Substantia nigra (tissue), 51 donors: ENCODE measurements at places on chromosomes 12 and 14.
A peak's percentile ranks its signal among the peaks of the same experiment; 100 is the strongest.

DNA sequence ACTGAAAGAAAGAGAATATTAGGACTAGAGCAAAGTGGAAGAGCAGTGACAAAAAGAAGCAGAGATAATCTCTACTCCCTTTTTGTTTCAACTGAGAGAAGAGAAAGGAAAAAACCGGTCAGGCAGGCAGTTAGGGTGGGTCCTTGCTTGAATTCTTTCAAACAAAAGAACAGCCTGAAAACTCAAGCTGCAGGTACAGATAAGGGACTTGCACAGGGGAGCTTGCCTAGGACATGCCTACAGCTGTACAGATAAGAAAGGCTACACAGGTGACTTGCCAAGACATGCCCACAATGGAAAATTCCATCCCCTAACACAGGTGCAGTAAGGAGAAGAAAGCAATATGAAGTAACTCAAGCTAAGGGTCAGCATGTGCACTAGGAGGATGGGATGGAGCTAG lies 532.2 kb upstream of the MIS18BP1 start:
- no peak for DNase-seq

DNA sequence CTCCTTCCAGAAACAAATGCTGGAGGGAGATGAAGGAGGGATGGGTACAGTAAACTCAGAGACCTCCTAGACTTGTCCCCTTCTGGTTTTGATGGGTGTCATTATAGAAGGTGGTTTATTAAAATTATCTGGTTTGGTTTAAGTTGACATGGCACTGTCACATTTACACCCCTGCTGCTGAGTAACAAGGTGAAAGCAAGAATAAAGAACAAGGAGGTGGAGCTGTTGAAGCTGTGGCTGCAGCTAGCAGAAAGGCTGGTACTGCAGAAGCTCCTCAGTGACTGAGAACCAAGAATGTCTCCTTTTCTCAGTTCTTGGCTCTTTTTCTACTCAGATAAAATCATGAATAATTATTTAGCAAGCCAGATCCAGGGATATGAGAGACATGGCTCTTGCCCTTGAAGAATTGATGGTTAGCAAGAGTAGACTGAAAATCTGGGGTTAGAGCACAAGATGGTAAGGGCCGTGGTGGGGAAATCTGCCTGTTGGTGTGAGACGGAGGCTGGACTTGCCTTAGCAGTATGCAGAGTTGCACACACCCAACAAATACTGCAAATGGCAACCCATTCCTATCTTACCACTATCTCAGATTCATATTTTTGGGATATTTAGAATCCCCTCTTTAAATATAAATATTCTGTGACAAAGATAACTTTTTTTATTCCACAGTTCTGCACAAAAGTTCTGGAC lies at the start of gene GZMH:
Gene GZMH (minus strand): TSS at position 31 of the 690 bp plus-strand sequence. CDS start 72 bp downstream, outside the sequence.
- DNase-seq = no peak

DNA sequence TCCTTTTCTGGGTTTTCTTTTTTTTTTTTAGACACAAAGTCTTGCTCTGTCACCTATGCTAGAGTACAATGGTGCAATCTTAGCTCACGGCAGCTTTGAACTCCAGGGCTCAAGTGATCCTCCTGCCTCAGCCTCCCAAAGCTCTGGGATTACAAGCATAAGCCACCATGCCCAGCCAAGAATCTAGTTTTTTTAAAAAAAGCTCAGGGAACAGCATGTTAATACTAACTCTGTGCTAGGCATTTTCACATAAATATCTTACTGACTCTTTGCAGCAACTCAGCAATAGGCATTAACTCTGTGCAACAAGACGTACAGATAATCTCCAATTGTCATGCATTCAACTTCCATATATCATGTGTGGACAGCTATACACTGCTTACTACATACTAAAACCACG lies 97.4 kb downstream of the LLPH start:
- no peak for DNase-seq

DNA sequence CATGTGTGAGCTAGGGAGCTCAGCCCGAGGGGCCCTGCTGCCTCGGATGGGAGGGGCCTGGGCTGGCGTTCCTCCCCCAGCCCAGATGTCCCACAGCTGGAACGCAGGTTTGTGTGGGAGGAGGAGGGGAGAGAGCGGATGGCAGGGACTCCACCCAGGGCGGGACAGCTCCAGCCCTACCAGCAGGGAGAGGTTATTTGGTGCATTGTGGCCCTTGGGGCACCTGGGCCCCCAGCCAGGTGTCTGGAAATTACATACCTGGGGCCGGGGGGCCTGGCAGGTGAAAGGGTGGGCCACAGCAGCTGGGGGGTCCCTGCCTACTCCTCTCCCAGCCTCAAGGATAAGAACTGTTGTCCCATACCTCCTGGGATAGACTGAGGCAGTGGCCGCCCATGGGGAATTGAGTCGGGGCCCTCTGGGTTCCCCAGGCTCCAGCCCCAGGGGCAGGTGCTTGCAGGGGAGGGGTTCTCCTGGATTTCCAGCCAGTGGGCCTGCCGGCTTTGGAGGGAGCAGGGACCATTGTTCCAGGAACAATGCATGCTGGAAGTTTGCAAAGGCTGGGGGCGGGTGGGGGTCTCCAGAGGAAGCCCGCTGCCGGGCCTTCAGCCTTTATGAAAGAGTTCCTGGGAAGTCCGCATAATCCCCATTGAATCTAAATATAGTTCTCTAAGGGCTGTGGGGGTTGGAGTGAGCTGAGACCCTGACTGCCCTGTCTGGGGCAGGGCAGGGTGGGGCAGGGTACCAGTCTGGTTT lies 1.2 kb downstream of the KIF26A start:
- no peak for DNase-seq

DNA sequence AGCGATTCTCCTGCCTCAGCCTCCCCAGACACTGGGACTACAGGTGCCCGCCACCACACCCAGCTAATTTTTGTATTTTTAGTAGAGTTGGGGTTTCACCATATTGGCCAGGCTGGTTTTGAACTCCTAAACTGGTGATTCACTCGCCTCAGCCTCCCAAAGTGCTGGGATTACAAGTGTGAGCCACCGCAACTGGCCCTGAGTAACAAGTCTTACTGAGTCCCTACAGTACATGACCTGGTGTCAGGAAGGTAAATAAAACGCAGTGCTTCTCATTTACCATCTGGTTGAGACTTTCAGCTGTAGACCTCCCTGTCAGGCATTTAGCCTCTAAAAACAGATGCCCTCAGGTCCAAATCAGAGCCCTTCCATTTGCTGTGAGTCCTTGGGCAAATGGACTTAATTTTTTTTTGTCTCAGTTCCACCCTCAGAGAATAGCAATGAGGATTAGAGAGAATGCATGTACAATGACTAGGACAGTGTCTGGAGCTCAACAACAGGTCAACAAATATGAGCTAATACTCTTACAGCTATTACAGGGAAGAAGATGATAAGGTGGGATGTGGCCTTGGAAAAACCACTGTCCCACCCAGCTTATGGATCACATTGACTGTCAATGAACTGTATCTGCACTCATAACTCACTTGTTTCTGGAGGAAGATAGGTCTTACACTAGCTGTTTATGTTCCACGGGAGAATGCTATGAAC lies 70.5 kb downstream of the PHLDA1 start:
- no peak for DNase-seq

- DNase-seq = no peak
These were observed 69.6 kb downstream of the CHST11 start for GRCh38 chr12:104526320-104526719.

GRCh38 chr14:22397221-22397737 lies 191.7 kb downstream of the DAD1 start:
- no peak for DNase-seq

DNA sequence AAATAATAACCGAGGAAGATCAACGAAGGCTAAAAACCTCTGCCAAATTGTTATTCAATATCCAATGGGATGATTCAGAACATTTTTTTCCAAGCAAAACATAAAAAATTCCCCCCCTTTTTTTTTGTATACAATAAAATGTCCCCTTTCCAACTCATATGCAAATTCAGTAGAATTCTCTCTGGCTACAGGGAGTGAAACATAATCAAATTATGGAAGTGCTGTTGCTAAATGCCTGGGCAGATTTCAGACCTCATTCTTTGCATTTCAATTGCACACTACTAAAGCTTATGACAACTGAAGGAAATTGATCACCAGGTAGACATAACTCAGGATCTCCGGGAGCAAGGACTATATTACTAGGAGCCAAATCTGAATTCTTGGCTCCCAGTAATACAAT lies 51.0 kb downstream of the LMNTD1 start:
- no peak for DNase-seq

DNA sequence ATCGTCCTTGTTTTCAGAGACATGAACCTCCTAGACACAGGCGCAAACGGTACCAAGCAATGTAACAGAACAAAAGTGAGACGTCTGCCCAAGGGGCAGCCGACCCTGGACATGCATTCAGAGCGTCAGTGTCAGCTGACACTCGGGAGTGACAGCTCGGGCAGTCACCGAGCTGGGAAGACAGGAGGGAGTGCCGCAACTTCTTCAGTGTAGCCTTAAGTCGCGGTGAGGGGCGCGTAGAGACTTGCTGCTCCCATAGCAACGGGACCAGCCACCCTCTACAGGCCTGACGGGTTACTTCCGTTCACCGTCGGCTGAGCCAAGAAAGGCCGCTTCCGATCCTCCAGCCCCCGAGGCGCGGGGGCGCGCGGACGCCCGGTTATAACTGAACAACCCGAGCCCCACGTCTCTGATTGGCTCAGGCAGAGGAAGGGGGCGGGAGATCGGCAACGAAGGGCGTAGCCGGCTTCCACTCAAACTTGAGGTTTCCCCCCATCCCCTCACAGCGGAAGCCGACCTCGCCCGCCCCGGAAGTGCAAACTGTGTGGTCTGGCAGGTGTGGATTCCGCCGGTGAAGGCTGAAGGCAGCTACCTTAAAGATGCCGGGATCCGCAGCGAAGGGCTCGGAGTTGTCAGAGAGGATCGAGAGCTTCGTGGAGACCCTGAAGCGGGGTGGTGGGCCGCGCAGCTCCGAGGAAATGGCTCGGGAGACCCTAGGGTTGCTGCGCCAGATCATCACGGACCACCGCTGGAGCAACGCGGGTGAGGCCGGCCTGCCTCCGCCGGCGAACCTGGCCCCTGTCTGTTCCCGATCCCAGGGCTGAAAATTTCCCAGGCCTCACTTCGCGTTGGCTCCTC lies at the start of gene EIF2B2:
Gene EIF2B2 (plus strand): TSS at position 530 of the 858 bp plus-strand sequence. CDS start 70 bp downstream, at position 600.
- DNase-seq = peak; percentile 89

GRCh38 chr12:102483466-102483865 lies 3.1 kb upstream of the IGF1 start:
- DNase-seq = no peak

DNA sequence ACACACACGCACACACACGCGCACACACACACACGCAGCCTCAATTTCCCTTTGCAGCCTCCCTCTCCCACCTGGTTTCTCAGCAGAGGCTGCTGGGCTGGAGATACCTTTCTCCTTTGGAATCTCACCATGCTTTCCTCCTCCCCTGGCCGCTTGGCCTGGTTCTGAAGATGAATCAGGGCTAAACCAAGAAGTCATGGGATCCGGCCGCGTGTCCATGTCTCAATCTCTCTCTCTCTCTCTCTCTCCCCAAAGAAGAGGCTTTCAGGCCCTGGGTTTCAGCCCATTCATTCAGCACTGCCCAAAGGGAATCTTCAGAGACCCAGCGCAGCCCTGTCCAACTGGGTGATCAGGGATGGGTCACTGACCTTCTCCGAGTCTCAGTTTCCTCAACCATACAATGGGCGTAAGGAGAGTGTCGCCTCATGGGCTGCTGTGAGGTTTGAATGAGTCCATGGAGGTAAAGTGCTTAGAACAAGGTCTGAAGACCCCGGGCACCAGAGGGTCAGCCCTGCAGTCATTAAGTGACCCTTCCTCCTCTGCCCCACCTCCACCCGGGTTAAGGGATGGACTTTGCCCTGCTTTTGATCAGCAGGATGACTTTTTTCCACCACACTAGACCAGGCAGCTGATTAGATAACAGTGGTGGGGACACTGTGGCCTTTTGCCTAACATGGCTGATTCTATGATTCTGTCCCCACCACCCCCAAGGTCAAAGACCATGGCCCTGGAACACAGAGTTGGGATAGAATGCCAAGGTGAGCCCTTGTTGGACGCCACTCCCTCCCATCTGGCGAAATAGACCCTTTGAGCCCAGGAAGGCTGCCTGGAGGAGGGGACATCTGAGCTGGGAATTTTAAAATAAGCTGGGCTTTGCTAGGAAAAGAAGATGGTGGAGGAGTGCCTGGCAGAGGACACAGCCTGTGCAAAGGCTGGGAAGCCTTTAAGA lies 42.1 kb downstream of the SCARB1 start:
- no peak for DNase-seq

DNA sequence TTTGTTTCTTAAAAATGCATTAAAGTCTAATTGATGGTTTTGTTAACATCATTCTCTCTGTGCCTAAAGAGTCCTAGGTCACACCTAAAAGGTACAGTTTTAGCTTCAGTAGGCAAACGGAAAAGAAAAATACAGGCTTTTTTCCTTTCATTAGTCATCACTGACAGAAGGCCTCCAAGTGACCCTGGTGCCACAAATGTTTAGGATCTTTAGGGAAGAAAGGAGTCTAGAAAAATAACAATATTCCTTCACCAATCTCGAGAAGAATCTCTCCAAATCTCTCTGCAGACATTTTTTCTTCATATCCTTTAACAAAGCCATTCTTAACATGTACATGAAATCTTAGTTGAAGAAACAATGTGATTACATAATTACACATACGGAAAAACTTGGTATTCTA lies 2.0 kb downstream of the DENND5B start:
- no peak for DNase-seq

- DNase-seq = no peak
These were observed 118.7 kb upstream of the MDM1 start for GRCh38 chr12:68450947-68451260.

- no peak for DNase-seq
These were observed 117.8 kb upstream of the HIF1A start for GRCh38 chr14:61577506-61577931.
